ENCODE measurements at places on chromosomes 12 and 14.
A peak's percentile ranks its signal among the peaks of the same experiment; 100 is the strongest.

DNA sequence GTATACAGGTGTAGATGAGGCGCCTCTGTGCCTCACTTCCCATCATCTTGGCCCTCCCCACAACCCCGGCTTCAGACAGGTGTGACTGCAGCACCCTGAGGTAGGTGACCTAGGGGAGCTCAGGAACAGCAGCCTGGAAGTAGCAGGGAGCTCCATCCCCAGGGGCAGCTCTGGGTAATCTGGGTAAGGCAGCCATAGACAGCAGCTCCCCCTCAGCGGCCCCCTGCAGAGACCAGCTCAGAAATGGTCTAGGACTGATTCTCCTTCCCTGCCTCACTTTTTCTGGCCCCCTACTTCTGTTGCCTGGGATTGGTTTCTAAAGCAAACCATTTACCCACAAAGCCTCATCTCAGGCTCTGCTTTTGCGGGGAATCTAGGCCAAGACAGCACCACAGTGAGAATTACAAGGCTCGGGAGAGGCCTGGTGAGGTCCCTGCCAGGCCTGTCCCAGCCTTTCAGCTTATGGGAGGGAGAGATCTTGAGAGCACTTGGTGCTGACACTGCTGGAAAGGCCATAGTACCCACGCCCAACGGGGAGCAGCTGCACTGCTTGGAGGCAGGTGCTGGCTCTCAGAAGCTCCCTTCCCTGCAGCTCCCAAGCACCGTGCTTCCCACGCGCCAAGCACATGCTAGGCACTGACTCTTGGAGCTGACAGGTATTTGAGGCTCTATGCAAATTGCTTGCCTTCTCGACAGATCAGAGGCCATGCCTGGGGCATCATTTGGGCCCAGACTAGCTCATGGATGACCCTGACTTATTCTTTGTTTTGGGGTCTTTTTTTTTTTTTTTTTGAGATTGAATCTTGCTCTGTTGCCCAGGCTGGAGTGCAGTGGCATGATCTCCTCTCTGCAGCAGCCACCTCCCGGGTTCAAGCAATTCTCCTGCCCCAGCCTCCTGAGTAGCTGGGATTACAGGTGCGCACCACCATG lies 45.1 kb upstream of the TRAF3 start:
- DNase-seq = no peak

- DNase-seq = peak; percentile 23
These were observed 96.1 kb upstream of the IFNG-AS1 start for GRCh38 chr12:67893022-67893580.

DNA sequence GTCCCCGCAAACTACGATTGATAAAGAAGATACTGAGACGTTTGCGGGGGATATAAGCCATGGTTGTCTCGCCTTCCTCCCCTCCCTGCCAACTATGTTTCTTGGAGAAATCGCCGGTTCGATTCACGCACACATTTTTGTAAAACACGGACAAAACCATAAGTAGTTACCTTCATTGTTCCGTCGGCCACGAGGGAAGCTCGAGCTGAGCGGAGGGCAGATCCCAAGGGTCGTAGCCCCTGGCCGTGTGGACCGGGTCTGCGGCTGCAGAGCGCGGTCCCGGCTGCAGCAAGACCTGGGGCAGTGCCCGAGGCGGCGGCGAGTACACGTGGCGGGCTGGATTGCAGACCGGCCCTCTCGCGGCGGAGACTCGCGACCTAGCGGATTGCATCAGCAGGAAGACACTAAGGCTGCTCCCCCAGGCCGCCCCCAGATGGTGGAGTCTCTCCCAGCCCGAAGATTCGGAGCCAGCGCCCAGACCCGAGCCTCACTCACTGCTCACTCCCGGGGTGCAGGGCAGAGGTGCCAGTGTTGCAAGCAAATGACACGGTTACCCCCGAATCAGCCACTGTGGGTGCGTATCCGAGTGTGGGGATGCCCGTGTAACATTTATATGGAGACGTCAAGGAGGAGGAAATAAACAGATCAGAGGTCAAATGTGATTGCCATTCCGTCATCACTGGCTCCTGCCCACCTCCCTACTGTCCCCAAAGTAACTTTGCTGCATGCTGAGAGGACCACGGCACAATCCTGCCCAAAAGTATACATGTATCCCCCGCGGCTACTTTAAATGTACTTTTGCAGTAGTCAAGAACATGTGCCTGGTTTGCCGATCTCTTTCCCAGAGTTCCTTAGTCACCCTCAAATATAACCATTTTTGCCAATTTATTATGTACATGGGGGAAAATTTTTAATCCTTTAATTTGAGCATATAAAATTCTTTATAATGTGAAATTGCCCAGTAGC lies at the start of gene BCAT1:
TSS of gene BCAT1 (minus strand) at position 345 of the 966 bp plus-strand sequence. CDS start at position 176, 169 bp downstream.
- DNase-seq = peak; percentile 79

- DNase-seq = no peak
These were observed 214.9 kb upstream of the BTG1 start for GRCh38 chr12:92360543-92360942.

DNA sequence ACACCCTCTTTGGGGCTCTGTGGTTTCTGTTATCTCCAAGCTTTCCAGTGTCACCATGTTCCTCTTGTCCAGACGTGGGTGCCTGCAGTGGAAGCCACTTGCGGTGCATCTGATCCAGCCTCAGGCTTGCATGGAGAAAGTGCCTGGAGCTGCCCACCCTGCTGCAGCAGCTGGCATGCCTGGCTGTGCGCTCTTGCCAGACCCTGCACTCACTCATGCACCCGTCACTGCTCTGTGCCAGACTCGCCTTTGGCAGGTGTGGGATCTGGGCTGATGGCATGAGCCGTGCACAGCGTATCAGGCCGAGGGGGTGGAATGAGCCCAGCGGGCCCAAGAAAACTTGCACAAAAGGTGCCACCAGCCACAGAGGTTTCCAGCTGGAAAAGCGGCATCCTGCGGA lies 105.1 kb downstream of the MNAT1 start:
- DNase-seq = no peak

- DNase-seq = peak; percentile 43
These were observed 156.8 kb upstream of the TMEM260 start for GRCh38 chr14:56422703-56423213.

DNA sequence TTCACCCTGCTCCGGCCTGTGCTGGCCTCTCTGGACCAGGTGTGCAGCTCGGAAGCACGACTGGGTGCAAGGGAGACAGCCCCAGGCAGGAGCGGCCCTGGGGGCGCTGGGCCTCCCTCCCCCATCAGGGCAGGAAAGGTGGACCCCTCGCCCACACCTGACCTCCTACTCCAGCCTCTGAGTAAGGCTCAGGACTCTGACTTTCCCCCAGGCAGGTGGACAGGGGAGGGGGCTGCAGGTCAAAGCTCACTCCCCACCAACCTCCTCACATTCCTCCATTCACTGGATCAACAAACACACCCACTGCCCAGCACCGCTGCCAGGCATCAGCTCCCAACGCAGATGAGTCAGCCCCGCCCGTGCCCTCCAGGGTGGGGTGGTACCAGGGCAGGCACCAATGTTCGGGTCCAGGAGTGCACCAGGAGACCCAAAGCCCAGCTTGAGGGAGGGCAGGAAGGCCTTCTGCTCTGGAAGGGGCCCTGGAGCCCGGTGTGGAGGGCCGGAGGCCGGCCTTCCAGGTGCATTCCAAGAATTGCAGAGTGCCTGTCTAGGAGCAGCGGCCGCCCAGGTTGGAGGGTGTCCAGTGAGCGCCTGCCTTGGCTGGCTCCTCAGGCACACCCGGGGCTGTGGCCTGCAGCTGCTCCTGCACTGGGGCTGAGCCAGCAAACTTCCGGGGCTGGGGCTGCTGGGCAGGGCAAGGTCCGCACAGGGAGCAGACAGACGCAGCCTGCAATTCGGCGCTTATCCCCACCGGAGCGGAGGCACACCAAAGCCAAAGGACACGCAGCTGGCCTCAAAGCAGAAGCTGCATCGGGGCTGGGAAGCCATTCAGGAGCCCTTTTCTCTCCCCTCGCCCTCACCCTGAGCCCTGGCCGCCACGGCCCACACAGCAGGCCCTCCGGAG lies 1.6 kb upstream of the INF2 start:
- DNase-seq = peak; percentile 69

GRCh38 chr14:90674043-90674670 lies 142.1 kb downstream of the TTC7B start:
- DNase-seq = no peak

GRCh38 chr12:89844539-89844938 lies 135.9 kb upstream of the ATP2B1 start:
- no peak for DNase-seq

GRCh38 chr12:27960821-27961220 lies 11.7 kb downstream of the PTHLH start:
- no peak for DNase-seq

GRCh38 chr12:52525661-52526499 lies 5.7 kb upstream of the KRT5 start:
- no peak for DNase-seq

- peak; percentile 55 for DNase-seq
These were observed 17.1 kb upstream of the OR10P1 start for GRCh38 chr12:55619354-55620138.

GRCh38 chr12:2489275-2489674 lies 305.5 kb upstream of the FKBP4 start:
- DNase-seq = no peak

GRCh38 chr12:15033641-15034040 lies 60.8 kb downstream of the PDE6H start:
- DNase-seq = no peak

DNA sequence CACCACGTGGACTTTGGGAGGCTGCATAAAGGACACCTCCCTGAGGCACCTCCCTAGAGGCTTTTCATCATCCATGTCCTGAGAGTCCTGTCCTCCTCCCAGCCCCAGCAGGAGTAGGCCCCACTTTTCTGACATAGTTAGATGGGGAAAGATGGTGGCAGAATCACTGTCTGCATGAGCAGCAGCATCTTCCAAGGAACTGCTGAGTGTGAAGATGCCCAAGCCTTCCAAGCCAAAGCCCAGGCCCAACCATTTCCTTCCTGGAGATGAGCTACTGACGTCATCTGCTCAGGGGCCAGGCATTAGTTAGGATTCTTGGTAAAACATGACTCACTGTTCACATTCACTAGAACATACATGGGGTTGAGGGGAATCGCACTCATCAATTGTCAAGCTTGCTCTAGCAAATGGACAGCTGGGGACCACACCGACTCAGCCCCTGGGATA lies 37.3 kb downstream of the VDR start:
- no peak for DNase-seq

- DNase-seq = no peak
These were observed 8.6 kb downstream of the TC2N start for GRCh38 chr14:91858536-91859275.

DNA sequence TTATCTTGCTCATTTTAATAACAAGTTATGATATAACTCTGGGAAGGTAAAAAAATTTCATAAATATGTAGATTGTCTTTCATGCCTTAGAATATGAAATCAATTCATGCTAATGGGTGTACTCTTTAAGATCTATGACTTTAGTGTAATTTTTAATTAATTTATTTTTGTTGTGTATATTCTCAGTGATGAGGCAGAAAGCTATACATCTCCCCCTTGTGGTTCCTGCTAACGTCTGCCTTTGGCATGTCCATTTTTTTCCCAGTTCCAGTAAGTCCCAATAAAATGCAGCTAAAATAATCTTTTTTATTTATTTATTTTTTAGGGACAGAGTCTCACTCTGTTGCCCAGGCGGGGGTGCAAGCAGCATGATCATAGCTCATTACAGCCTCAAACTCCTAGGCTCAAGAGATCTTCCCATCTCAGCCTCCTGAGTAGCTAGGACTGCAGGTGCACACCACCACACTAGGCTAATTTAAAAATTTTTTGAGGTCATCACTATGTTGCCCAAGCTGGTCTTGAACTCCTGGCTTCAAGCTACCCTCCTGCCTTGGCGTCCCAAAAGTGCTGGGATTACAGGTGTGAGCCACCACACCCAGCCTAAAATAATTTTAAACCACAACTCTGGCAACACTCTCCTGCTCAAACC lies 3.3 kb upstream of the CHURC1 start:
- no peak for DNase-seq

- no peak for DNase-seq
These were observed 359.8 kb downstream of the BTG1 start for GRCh38 chr12:91785655-91786498.

- peak; percentile 26 for DNase-seq
These were observed 1.1 kb downstream of the MGST1 start for GRCh38 chr12:16348435-16349130.

DNA sequence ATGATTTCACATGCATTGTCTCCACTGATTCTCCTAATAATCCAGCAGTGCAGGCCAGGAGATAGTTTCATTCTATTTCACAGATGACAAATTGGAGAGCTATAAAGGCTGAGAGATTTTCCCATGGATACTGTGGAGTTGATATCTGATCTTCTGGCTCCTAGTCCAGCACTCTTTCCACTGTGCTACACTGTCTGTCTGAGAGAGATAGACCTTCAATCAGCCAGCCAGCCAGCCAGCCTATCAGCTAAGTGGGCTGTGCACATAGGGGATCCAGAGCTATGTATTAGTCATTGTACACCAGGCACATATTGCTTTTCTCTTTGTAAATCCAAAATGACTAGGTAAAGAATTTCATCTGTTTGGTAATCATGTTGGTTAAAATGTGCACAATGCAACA lies 91.8 kb upstream of the ATP2B1 start:
- DNase-seq = no peak

DNA sequence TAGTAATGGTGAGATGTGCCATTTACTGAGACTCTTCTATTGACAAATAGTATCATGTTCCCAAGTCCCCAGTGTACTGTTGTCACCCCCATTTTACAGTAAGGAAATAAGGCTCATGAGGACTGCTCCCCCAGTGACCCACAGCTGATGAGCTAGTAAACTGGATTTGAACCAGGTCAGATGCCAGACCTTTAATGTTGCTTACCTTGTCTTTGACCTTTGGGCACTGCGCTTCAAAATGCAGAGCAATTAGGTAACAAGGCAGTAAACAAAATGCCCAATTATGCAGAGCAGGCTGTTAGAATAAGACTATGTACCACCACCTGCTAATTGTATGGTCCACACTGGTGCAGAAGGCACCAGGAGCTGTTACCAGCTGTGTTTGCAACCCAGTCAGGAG lies 38.5 kb upstream of the RIN3 start:
- no peak for DNase-seq

GRCh38 chr12:100666588-100666987 lies 93.1 kb downstream of the GAS2L3 start:
- DNase-seq = no peak

DNA sequence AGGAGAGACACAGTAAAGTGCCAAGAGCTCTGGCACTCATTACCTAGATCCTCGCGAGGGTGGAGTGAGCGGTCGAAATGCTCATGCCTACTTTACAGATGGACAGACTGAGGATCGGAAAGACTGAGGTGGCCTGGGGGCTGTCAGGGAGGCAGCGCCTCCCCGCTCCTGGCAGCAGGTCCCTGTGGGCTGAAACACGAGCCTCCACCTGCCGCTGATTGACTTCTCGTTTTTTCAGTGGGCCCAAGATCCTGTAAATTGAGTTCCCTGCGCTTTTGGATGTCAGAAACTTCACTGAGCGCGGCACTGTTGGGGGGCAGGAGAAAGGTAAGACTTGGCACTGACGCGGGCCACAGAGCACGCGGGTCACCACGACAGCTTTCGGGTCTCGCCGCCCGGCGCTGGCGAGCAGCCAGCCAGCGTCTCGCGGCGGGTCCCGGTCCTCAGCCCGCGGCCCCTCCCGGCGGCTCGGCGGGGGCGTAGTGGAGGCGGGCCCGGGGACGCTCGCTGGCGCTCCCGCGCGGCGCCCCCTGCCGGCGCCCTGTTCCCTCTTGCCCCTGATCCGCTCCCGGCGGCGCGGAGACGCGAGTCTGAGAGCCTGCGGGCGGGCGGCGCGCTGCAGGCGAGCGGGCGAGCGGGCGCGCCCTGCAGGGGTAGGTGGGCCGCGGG lies 552 bp upstream of the SCN8A start:
- peak; percentile 79 for DNase-seq

All from right kidney (tissue), 9 donors.